ENCODE measurements at places on chromosomes 1 and 21. TPM values are rescaled to one million over a fixed set of nuclear protein-coding genes. Genes with fewer than 3 reads are reported as not detected.
A peak's percentile ranks its signal among the peaks of the same experiment; 100 is the strongest.

The LRRC3 gene
- total RNA-seq, result 2.9 TPM

The PFDN2 gene
- total RNA-seq, result 43.1 TPM

GRCh38 chr21:46080171-46081021 is 17.5 kb upstream of the COL6A2 start:
- peak; percentile 78 for DNase-seq

GRCh38 chr21:16308269-16308668 is 578.5 kb downstream of the USP25 start:
- DNase-seq, result no peak

The S100A16 gene
- total RNA-seq, result 39.8 TPM

- no peak for DNase-seq
Measured at GRCh38 chr1:98457248-98457647, 204.3 kb upstream of the SNX7 start.

GRCh38 chr1:184945029-184945428 is 29.3 kb downstream of the NIBAN1 start:
- no peak for DNase-seq

The RYR2 gene
- total RNA-seq, result 572 TPM

The DTL gene
- 0.48 TPM for total RNA-seq

GRCh38 chr21:42453224-42453985 is 42.6 kb downstream of the RSPH1 start:
- peak; percentile 46 for DNase-seq

DNA sequence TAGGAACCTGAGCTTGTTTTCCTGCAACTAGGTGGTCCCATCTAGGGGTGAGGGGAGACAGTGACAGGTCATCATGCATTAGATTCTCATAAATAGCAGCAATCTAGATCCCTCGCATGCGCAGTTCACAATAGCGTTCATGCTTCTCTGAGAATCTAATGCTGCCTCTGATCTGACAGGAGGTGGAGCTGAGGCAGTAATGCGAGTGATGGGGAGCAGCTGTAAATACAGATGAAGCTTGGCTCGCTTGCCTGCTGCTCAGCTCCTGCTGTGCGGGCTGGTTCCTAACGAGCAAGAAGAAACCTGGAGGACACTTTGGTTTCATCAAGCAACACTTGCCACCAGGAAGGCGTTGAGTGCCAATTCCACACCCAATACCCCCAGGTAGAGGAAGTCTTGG is 95.1 kb upstream of the OLIG2 start:
- DNase-seq, result no peak

- no peak for DNase-seq
Measured at GRCh38 chr1:188582911-188583532, 1754.3 kb downstream of the PLA2G4A start.

GRCh38 chr1:19138331-19138730 is 71.7 kb downstream of the UBR4 start:
- DNase-seq, result no peak

GRCh38 chr1:194731025-194731424 is 1544.6 kb upstream of the B3GALT2 start:
- no peak for DNase-seq

DNA sequence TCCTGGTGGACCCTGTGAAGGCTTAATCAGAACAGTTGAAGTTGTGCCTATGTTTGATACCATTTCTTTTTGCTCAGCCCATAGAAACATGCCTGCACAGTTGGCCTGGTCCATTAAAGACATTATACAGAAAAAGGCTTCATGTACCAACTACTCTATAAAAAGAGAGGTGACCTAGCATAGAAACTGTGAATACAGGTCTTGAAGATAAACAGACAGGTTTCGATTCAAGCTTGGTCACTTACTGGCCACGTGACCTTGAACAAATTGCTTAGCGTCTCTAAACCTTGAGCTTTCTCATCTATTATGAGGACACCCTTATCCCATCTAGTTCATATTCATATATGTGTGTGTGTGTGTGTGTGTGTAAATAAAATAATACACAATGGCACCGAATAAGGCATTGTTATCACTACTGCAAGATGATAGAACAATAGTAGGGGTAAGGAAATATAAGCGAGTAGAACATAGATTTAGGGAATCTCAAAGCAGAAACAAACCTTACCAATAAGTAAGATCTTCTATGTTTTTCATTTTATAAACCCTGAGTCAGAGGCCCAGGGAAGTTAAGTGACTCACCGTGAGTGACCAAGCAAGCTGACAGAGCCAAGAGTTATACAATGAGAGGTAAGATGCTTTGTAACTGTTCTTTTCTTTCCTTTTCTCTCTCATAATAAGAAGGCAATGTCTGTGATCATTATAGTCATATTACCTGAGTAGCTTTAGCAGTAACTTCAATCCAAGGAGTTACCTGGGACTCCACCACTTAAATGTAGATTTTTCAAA is 476.8 kb upstream of the DEPDC1 start:
- DNase-seq, result no peak

DNA sequence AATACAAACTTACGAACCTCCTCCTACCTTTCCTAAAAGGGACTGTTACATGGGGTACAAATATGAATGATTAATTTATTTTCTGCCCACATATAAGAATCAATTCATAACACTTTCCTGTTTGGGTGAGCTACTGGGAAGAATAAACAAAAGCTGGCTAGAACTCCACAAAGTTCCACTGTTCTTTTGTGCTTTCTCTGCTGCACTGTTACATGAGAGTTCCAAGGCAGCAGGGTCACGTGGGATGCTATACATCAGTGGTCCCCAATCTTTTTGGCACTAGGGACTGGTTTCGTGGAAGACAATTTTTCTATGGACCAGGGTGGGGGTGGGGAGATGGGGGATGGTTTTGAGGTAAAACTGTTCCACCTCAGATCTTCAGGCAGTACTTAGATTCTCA is 2.2 kb upstream of the ANGPTL7 start:
- DNase-seq, result no peak

- DNase-seq, result no peak
Measured at GRCh38 chr21:30847627-30848500, 18.3 kb upstream of the KRTAP7-1 start.

The CRYZ gene
- 31.0 TPM for total RNA-seq

DNA sequence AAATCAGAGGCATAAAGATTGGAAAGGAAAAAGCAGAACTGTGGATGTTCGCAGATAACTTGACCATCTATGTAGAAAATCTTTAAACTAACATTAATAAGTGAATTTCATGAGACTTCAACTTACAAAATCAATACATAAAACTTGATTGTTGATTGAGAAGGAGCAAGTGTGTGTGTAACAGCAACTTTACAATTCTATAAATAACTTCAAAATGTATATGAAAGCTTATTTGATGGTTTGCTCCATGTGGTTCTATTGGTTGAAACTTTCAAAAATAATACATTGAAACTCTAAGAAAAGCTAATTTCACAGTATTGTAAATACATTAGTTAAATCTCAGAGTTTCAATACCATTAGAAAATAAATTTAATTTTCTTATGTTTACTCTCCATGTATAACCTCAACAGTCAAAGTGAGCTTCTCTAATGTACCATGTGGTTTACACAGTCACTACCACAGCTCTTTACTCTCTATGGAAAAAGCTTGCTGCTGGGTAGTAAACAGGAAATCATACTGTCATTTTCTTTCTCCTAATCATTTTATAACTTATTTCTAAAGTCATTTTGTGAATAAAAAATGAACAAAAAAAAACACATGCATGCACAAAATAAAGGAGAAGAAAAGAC is 12.0 kb downstream of the AKT3 start:
- no peak for DNase-seq

DNA sequence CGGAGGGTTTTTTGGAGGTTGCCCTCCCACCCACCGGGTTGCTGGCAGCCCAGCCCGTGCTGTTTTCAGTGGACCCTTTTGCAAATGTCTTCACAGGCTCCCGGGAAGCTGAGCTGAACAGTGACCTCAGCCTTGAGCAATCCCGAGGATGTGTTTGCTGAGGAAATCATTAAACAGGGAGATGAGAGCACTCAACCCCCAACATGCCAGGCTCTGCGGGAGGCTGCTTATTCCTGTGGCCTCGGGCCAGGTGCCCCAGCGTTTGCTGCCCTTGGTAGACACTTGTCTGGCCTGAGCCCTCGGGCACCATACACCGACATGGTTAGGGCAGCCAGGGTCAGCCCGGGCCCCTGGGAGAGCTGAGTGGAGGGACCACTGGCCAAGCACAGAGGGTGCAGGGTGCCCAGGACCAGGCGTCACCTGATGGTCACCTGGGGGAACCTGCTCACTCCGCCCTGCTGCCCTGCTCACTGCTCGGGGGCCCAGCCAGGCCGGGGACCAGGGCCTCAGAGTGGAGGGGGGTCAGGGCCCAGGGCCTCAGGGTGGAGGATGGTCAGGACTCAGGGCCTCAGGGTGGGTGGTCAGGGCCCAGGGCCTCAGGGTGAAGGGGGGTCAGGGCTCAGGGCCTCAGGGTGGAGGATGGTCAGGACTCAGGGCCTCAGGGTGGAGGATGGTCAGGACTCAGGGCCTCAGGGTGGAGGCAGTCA is 42.5 kb upstream of the POFUT2 start:
- no peak for DNase-seq

DNA sequence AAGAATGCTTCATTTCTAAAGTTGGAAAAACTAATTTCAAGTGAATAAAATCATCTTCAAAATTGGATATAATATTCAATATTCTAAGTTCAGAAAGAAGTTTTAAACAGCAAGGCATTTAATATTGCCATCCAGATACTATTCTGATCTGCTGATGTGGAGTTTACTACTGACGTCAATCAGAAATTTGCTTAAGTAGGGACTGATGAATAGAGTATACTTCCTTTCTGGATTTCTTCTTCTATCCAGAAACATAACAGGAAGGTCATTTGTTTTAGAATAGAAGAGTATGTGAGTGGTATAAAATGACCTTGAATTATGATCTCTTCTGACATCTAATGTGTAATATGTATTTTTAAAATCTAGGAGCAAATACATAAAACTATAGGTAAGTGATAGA is 308.1 kb upstream of the ADGRL2 start:
- DNase-seq, result no peak

The CFHR2 gene
- not detected for total RNA-seq

DNA sequence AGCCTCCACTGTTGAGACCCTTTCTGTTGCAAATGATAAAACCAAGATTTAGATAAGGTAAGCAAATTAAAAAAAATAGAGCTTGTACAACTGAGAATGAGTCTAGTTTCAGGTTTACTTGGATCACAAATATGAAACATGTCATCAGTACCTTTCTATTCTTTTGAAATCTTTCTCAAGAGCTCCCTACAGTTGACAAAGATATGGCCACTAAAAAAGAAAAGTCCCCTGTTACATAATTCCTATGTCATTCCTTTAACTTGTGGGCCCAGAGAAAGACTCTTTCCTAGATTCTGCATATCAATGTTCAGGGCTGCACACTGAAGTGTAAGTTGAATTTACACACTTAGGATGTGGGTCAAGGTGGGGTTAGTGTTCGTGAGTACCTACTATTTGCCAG is 168.1 kb downstream of the PLA2G4A start:
- DNase-seq, result no peak

DNA sequence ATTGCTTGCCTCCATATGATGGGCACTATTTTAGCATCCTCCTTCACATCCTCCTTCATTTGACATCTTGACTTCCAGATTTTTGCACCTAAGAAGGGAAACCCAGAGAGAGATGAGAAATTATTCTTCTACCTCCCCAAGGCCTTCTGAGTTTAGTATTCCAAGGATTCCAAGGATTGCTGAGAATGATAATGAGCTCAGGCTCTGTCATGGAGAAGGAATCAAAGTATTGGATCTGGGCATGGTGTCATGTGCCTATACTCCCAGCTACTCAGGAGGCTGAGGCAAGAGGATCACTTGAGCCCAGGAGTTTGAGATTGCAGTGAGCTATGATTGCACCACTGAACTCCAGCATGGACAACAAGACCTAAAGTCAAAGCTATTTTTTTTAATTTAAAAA is 26.6 kb upstream of the ZNF281 start:
- DNase-seq, result no peak

DNA sequence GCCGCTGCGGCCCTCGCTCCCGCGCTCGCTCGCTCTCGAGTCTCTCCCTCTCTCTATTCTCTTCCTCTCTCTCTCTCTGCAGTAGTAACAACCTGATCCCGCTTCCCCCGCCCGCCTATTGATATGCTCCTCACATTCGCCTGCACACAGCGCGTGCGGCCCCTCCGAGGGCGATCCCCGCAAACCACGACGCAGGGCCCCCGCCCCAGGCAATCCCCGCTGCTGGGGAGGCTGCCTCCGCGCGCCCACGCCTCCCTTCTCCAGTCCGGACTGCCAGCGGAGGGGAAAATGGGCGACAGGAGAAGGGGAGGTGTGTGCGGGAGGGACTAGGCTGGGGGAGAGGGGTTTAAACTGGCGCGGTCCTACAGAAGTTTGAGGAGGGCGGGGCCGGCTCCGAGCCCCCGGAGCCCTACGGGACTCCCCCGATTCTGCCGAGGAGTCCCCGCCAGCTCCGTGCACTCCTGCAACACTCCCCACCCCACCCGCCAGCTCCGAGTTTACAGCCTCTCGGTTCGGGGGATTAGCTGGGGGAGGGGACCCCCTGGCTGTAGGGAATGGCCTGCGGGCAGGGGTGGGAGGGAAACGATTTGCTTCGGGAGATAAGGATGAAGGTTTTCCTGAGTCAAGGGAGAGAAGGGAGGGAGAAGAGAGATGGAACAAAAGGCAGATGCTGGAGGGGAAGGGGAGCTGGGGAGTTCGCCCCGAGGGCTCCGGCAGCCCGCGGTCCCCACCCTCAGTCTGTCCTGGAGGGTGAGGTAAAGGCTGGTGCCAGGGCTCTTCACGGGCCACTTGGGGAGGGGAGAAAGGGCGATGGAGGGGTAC is 66.6 kb downstream of the SYT2 start:
- no peak for DNase-seq

DNA sequence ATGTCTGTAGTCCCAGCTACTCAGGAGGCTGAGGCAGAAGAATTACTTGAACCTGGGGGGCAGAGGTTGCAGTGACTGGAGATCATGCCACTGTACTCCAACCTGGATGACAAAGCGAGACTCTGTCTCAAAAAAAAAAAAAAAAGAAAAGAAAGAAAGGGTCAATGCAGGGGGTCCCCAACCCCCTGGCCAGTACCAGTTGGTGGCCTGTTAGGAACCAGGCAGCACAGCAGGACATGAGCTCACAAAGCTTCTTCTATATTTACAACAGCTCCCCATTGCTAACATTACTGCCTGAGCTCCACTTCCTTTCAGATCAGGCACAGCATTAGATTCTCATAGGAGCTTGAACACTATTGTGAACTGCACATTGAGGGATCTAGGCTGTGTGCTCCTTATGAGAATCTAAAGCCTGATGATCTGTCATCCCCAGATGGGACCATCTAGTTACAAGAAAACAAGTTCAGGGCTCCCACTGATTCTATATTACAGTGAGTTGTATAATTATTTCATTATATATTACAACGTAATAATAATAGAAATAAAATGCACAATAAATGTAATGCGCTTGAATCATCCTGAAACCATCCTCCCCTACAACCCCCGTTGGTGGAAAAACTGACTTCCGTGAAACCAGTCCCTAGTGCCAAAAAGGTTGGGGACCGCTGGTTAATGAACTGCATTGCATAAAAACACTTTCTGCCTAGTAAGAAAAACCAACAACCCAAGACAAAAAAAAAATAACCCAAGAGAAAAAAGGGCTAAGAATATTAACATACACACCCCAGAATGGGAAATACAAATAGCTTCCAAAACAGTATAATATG is 2.8 kb downstream of the ZBTB8OS start:
- DNase-seq, result no peak

The MR1 gene
- total RNA-seq, result 4.6 TPM

The GBP5 gene
- total RNA-seq, result 0.94 TPM
